ENCODE measurements at places on chromosomes 1 and 21. TPM values are rescaled to one million over a fixed set of nuclear protein-coding genes. Genes with fewer than 3 reads are reported as not detected.

KRTAP19-7 gene
- not detected for polyA plus RNA-seq

FAM78B gene
- 0.77 TPM for polyA plus RNA-seq

RORC gene
- not detected for polyA plus RNA-seq

FAM167B gene
- polyA plus RNA-seq = not detected

GNG12 gene
- 51.9 TPM for polyA plus RNA-seq

C1QTNF12 gene
- polyA plus RNA-seq = 6.6 TPM

OPRD1 gene
- 0.08 TPM for polyA plus RNA-seq

VCAM1 gene
- polyA plus RNA-seq = 43.2 TPM

CFAP45 gene
- not detected for polyA plus RNA-seq

RGS13 gene
- 1.1 TPM for polyA plus RNA-seq

ZNF281 gene
- 17.2 TPM for polyA plus RNA-seq

NR5A2 gene
- polyA plus RNA-seq = 16.4 TPM

C1orf210 gene
- 47.4 TPM for polyA plus RNA-seq

PRR9 gene
- 0.33 TPM for polyA plus RNA-seq

PLA2G2D gene
- polyA plus RNA-seq = not detected

UBL4B gene
- not detected for polyA plus RNA-seq

LIN28A gene
- 0.23 TPM for polyA plus RNA-seq

SCAF4 gene
- polyA plus RNA-seq = 33.1 TPM

TRIM17 gene
- polyA plus RNA-seq = 5.7 TPM

PRAMEF9 gene
- polyA plus RNA-seq = not detected

OR6N1 gene
- not detected for polyA plus RNA-seq

SHC1 gene
- polyA plus RNA-seq = 107 TPM

MYOM3 gene
- polyA plus RNA-seq = 0.67 TPM

PSEN2 gene
- 14.3 TPM for polyA plus RNA-seq

MIB2 gene
- polyA plus RNA-seq = 121 TPM

EPHX1 gene
- polyA plus RNA-seq = 138 TPM

FCRL1 gene
- not detected for polyA plus RNA-seq

AMIGO1 gene
- polyA plus RNA-seq = 2.6 TPM

SH2D5 gene
- 0.71 TPM for polyA plus RNA-seq

ST6GALNAC5 gene
- polyA plus RNA-seq = 3.7 TPM

CELA2B gene
- polyA plus RNA-seq = not detected

TDRD10 gene
- polyA plus RNA-seq = not detected

NES gene
- polyA plus RNA-seq = 4.8 TPM

TNFRSF1B gene
- 3.0 TPM for polyA plus RNA-seq

LGR6 gene
- 1.5 TPM for polyA plus RNA-seq

B3GALT5 gene
- 3.1 TPM for polyA plus RNA-seq

IQCC gene
- polyA plus RNA-seq = 1.5 TPM

PTGS2 gene
- polyA plus RNA-seq = 6.2 TPM

LRRC71 gene
- not detected for polyA plus RNA-seq

NKAIN1 gene
- polyA plus RNA-seq = 1.8 TPM

CLCA4 gene
- 0.22 TPM for polyA plus RNA-seq

TMPRSS2 gene
- polyA plus RNA-seq = 65.9 TPM

NBPF10 gene
- 1.1 TPM for polyA plus RNA-seq

GPR161 gene
- polyA plus RNA-seq = 22.4 TPM

CLCNKA gene
- 1.3 TPM for polyA plus RNA-seq

FAM151A gene
- 13.5 TPM for polyA plus RNA-seq

CD101 gene
- not detected for polyA plus RNA-seq

All from hepatocyte (in vitro differentiated cells).